NB4 (cell line): ENCODE measurements at places on chromosomes 1 and 21.

DNA sequence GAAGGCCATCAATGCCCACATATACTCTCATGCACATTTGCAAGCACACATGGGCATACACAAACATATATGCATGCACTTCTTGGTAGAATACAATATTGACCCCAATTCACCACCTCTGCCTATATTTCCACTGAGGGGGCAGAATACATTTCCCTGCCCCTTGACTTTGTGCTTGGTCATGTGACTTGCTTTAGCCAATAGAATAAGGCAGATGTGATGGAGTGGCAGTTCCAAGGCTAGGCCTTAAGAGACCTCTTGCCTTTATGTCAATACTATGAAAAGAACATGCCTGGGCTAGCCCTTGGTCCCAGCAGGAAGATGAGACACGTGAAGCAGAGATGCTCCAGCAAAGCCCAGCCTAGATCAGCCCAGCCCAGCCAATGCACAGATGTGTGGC is 66.0 kb upstream of the GRIK3 start:
- no peak for DNase-seq

- no peak for DNase-seq
These were observed 211.1 kb upstream of the FAM78B start for GRCh38 chr1:166377896-166378295.

DNA sequence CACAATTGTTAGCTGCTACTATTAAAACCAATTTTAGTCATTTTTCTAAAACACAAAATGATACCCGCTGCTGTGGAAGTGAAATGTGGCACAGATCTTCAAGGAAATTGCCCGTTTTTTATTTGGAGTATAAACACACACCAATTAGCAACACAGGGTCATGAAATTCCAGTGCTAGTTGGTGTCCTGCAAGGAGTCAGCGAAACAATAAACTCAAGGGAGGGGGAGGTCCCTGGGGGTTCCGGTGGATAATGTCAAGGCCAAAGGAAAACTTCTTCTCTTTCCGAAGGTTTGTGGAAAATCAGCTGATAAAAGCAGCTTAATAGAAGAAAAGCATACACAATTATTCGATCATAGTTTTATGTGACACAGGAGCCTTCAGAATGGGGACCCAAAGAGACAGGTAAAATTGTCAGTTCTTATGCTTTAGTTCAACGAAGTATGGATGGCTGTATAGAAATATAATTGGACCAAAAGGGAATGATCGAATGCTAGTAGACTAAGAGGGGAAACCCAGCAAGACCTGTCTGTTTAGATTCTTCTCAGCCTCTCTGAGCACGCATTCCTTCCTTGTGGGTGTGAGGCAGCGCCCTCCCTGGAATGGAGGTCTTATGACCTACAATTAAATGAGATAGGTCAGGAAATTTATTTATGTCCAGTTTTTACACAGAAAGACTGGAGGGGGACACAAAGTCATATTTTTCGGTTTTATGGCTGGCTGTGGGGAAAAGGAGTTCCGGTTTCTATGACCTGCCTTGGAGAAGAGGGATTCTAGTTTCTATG is 65.9 kb downstream of the KCNK1 start:
- DNase-seq = no peak

DNA sequence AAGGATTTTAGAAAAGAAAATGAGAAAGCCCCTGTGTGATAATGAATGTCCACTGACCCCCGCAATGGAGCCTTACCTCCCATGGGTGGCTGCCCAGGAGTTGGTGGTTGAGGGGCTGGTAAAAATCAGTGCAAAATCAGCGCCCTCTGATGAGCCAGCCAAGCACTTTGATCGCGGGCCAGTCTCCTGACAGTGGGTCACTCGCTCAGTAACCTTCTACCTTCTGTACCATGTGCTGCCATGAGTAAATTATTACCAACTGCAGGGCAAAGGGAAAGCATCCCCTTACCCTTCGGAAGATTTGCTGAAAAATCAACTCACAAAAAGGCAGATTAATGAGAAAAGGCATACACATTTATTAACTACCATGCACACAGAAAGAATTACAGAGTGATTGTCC is 58.8 kb downstream of the KCNK1 start:
- DNase-seq = no peak

GRCh38 chr1:53731779-53732305 is 7.1 kb downstream of the GLIS1 start:
- DNase-seq = no peak

- peak; percentile 67 for DNase-seq
These were observed 60.3 kb upstream of the LRRC8D start for GRCh38 chr1:89760496-89760895.

DNA sequence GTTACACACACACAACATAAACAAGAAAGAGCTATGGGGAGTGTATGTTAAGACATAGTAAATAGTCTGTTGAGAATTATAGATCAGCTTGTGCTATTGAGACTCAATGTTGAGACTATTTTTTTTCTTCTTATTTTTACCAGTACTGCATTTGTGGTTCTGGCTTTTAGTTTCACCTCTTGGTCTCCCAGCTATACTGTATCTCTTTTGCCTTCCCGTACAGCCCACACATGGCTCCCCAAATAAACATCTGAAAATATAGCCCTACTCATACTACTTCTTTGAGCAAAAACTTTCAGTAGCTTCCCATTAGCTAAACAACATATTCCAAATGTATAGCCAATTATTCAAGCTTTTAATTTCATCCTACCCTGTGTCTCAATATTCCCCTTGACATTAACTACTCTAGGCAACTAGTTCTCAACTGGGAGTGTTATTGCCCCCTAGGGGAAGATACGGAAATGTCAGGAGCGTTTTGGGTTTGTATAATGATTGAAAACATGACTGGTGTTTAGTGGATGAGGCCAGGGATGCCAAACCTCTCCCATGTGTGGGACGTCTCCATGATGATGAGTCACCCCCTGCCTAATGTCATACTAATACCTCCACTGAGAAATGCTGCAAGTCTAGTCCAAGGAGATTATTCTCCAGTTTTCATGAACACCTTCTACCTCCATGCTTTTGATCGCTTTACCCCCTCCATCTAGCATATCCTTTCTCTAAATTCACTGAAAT is 6.8 kb downstream of the RPE65 start:
- peak; percentile 38 for DNase-seq

- DNase-seq = no peak
These were observed 8.0 kb downstream of the BATF3 start for GRCh38 chr1:212691561-212692071.

DNA sequence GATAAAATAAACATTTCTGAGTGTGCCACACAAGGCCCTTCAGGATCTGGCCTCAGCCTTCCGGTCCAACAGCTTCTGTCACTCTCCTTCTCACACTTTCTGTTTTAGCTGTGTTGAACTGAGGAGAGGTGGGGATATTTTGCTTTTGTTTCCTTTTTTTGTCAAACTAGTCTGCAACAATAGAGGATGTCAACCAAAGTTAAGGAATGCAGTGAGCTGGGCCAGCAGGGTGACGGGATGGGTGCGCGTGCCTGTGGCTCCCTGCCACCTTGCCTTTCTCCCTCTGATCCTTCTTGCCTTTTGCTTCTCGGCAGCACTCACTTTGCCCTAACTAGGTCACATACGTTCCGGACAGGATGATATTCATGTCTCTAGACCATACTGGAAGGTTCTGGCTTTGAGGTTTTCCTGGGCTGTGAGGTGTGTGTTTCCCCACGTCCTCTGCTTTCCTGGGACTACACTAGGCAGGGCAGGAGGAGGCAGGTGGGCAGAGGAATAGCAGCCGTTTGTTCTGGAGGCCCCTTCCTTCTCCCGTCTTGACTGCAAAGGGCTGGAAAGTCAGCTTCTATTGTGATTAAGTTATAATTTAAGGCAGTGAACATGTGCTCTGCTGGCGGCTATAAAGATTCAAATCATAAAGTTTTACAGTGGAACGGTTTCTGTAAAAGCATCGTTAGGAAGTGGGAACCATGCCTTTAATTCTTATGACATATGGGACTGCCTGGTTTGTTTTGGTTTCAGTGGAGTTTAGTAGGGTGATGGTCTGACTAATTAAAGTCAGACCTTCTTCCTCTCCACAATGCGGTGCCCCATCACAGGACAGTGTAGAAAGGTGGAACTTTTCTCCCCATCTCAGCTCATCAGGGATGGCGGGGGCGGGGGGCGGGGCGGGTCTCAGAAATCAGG is 67.8 kb downstream of the RNF220 start:
- DNase-seq = no peak

GRCh38 chr1:199901341-199901740 is 126.2 kb upstream of the NR5A2 start:
- no peak for DNase-seq

- DNase-seq = peak; percentile 54
These were observed 4.5 kb downstream of the TXNIP start for GRCh38 chr1:145991735-145992412.

DNA sequence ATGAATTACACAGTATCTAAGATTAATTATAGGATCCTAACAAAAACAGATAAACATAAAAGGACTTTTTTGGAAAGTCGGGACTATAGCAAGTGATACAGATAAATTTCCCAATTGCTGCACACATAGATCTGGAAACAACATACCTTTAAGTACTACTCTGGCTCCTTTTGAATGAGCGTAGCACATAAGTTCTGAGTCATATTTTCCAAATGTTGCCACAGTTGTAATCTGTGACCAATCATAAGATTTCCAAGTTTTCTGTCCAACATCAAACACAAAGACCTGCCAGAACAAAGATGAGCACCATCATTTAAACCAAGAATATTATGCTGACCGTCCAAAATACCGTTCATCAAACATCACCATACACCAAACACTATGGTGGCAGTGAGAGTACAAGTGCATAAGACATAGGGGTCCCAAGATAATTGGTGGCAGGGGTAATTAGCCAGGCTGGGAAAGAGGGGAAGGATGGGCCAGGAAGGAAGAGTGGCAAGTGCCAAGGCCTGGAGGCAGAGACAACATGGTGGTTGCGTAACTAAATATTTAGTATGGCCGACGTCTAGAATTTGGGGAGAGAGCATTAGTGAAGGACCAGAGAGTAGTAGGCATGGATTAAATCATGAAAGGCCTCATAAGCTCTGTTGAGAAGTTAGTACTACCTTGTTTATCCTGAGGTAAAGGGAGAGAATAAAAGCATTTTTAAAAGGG is 3.6 kb downstream of the CTBS start:
- no peak for DNase-seq

GRCh38 chr1:116559304-116559761 is 11.5 kb downstream of the CD58 start:
- DNase-seq = no peak
